Thoracic aorta (tissue), 2 donors: ENCODE measurements at places on chromosomes 5 and 9.

DNA sequence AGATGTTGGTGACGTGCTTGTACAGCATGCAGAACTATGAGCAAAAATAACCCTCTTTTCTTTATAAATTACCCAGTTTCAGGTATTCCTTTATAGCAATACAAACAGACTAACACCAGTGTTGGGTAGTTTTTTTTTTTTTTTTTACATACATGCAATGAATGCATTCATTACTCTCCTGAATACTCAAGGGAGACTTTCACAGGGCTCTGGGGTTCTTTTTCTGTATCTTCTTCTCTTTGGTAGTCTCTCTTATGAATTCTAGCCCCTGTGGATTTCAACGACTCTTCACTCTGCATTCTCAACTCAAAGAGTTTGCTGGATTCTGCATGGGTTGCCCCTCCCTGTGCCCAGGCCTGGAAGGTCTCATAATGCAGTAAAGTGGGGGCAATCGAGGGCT lies 27.8 kb downstream of the PTTG1 start:
- no peak for DNase-seq

DNA sequence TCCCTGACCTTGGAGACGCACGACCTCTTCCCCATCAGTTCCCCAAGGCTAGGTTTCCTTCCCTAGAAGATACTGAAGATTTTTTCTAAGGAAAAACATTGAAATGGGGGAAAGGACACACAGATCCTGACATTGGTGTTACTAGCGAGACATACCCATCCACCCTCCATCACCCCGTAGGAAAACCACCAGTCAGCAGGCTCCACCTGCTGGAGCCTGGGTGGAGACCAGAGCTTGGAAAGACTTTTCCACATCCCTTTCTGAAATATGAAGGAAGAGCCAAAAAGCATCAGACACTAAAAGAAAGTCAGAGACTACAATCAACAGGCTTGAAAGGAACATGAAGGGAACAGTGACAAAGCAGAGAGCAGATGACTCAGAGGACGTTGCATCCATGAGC lies 638.0 kb downstream of the IRX1 start:
- DNase-seq = no peak

GRCh38 chr9:99808454-99808853 lies 13.2 kb upstream of the NR4A3 start:
- no peak for DNase-seq

DNA sequence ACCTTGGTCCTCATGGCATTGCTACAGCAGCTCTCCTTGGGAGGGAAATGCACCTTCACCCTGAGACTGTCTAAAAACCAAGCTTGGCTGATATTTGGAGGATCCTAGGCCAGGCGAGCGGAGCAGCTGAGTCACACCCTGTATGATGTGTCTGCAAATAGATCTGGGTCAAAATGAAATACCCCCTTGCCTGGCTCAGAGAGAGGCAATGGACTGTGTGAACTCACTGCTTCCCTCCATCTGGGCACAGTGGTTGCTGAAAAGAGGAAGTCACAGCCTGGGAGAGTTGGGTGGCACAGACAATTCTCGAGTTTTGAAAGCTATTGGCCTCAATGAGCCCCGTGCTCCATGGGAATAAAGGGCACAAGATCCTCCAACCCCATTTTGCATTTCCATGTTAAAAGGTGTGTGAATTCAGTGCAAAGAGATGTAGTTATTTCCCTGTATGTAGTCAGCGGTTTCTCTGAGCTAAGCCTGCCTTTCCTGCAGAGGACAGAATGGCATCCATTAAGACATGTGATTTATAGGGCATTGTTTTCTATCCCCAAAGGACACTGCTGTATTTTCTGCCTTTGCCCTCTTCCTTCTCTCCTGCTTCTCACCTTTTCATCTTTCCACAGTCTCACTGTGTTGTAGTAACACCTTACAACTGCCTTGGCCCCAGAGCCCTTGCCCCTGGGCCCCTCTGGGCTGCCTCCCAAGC lies 177.2 kb downstream of the GADD45G start:
- DNase-seq = no peak

DNA sequence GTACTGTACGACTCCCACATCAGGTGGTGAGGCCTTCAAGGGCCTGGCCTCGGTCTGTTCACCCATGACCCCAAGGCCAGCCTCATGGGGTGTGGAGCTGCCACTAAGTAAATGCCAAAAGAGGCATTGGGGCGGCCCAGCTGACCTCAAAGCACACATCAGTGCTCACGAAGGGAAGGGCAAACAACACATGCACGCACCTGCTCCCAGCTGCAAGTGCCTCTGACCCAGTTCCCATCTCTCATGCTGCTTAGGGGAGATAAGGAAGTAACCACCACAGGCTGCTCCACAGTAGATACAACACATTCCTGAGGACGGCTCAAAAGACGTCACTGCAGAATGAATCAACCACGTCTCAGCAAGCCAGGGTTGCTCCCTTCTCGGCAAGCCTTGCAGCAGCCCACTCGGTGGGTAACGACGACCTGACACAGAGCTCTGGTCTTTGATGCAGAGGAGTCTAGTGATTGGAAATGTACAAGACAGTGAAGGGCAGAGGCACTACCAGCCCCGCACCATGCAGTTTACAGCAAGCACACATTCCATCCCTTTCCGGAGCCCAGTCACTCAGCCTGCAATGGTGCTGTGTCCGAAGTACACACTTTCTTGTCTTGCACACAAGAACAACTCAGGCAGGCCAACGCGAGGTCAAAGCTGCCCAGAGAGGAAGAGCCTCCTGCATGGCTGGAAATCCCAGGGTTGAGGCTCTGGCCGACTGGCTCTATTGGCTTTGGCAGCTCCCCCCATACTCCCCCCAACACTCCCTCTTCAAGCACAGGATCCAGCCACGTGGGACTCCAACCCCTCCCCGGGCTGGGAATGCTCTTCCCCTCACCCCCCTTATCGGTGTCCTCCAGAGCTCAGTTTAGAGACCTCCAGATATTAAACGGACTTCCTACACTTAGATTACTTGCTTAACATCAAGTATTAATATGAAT lies 31.8 kb downstream of the FABP6 start:
- DNase-seq = no peak

GRCh38 chr9:88522360-88522759 lies 12.6 kb upstream of the NXNL2 start:
- no peak for DNase-seq
